ENCODE measurements at places on chromosomes 1 and 21. TPM values are rescaled to one million over a fixed set of nuclear protein-coding genes. Genes with fewer than 3 reads are reported as not detected.

The GIPC2 gene
- polyA plus RNA-seq, result not detected

The MPZL1 gene
- 23.5 TPM for polyA plus RNA-seq

The OPTC gene
- polyA plus RNA-seq, result not detected

The HSD11B1 gene
- polyA plus RNA-seq, result not detected

The MPZ gene
- not detected for polyA plus RNA-seq

The TMEM82 gene
- polyA plus RNA-seq, result not detected
